Stimulated activated CD4-positive, alpha-beta T cell treated with anti-CD3 and anti-CD28 coated beads, Interleukin-1b, Interleukin-23, amount 100 ng/mL, for 4 hours (primary cell): ENCODE measurements at places on chromosomes 3 and 15.

DNA sequence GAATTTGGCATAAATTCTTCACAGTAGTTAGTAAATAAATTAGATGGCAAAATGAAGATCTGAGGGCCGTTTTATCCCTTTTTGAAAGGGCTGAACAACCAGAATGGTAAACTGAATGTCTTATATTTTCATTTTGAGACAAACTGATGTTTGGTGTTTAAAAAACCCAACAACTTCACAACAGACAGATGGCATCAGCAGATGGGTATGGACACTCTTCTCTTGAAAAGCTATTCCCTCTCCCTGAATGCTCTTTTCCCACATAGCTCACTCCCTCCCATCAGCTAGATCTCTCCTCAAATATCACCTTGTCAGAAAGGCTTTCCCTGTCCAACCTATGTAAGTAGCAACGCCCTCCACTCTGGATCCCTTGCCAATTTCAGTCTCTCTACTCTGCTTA lies 33.3 kb downstream of the EMC4 start:
- DNase-seq, result no peak

GRCh38 chr3:16439848-16440708 lies 73.4 kb downstream of the RFTN1 start:
- no peak for DNase-seq

GRCh38 chr3:111715911-111716523 lies 120.9 kb upstream of the ZBED2 start:
- DNase-seq, result no peak

DNA sequence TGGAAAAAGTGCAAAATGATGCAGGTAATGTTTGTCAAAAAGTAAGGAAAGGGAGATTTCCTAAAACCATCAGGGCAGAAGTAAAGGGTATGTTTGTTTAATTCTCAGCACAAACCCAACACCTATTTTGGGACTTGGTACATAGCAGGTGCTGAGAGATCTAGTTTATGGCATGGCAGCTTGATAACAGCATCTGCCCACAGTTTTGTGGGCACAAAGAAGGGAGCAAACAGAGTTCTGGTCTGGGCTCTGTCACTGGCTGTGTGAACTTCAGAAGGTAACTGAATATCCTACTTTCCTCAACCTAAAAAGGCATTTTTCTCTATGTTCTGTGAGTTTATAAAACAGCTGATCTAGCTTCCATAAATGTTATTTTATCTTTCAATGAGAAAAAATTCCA lies 141.6 kb downstream of the PLCH1 start:
- DNase-seq, result no peak

DNA sequence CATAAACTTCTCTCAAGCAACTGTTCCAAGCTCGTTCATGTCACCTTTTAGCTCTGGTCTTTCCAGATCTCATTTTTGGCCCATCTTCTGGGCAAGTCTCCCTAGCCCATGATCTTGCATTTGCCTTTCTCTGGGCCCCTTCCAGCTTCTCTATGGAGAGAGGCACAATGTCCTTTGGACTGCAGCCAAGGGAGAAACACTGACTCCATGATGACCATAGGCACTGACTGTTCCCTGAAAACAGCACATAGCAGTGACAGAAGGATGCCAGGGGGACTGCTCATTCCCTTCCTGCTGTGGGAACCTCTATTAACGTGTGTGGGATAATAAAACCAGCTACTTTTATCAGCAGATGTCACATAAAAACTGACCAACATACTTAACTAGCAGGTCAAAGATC lies 60.3 kb downstream of the STRIT1 start:
- DNase-seq, result no peak

DNA sequence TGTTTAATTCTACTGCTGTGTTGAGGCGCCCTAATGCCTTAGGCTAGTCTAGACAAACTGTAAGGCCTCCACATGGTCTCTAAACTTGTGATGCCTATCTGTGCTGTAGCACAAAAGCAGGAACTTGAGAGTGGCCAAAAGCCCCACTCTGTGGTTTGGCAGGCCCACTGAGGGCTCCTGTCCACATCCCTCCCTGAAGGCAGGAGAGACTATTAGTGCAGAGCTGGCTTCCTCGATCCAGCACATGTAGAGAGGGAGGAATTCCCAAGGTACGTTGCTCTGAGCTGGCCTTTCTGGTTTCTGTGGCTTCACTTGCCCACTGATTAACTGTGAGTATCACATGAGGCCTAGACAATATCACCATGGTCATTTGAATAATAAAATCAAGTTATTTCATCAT lies 90.6 kb downstream of the POLR2M start:
- no peak for DNase-seq

DNA sequence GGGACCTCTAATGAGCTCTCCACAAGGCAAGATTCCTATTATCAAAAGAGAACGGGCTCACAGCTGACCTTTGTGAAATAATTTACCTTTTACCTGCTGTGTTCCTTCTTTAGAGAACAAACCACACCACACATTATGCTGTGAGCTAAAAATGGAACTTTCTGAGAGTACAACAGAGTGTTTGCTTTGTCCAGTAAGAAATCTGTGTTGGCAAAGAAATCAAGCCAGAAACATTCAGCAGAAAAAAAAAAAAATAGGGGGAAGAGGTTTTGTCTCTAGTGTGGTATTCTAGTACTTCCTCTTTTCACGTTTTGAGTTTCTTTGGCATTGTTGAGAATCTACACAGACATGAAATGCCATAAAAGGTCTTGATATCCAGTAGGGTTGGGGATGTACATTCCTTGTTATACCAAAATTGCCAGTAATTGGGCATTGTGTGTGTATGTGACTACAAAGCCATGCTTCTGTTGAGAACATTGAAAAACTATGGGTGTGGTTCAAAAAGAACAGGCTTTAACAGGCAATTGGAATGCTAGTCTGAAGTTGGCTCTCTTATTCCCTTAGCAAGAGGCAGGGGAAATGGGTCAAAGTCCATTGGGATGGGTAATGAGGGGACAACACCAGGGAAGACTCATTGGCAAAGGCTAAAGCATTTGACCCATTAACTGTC lies 273.5 kb downstream of the NEK10 start:
- no peak for DNase-seq

GRCh38 chr15:69172847-69173246 lies 12.4 kb downstream of the GLCE start:
- no peak for DNase-seq

- no peak for DNase-seq
Measured at GRCh38 chr3:108713009-108713516, 44.1 kb downstream of the RETNLB start.

- DNase-seq, result no peak
Measured at GRCh38 chr3:128004661-128005060, 47.6 kb upstream of the SEC61A1 start.

DNA sequence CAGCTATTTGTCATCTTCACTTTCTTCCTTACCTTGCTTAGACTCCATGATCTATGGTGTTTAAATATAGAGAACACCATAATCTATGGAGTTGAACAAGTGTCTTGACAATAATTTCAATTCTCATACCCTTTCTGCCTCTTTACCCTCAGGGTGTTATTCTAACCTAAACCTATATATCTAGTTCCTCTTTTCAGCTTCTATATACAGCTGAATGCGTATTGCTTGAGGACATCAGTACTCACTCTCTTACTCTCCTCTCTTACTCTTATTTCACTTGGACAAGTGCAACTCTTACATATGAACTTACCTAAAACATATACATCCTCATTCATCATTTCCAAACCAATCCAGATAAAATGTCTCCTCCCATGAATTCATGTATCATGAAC lies 187.1 kb downstream of the RAP2B start:
- no peak for DNase-seq

DNA sequence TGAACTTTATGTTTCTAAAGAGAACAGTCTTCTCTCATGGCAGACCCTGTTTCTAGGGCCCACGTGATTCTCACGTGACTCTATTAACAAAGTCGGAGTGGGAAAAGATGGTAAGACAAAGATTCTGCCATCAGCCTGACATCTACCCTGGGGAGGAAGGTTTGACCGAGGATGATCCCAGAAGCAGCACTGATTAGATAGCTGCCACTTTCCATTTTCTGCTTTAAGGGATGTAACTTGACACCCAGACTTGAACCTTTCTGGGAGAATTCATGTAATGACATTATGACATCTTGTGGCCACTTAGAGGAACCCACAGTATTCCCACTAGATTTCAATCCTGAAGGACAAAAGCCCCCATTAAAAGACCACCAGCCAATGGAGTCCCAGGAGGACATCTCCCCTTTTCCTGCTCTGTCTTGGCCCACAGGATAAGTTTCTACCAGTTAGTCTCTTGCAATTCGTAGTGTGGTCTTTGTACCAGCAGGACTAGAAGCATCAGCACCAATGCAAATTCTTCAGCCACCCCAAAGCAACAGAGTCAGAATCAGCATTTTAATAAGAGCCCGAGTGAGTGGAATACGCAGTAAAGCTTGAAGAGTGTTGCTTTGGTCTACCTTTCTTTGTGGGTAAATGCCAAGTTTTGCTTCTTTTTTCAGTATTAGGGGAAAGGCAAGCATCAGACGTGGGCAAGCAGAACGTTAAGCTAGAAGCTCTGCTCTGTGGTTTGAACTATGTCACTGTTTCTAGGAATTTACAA lies 480.5 kb upstream of the PROK2 start:
- DNase-seq, result no peak

GRCh38 chr15:78315686-78316282 lies 16.4 kb upstream of the SKIC8 start:
- DNase-seq, result no peak

DNA sequence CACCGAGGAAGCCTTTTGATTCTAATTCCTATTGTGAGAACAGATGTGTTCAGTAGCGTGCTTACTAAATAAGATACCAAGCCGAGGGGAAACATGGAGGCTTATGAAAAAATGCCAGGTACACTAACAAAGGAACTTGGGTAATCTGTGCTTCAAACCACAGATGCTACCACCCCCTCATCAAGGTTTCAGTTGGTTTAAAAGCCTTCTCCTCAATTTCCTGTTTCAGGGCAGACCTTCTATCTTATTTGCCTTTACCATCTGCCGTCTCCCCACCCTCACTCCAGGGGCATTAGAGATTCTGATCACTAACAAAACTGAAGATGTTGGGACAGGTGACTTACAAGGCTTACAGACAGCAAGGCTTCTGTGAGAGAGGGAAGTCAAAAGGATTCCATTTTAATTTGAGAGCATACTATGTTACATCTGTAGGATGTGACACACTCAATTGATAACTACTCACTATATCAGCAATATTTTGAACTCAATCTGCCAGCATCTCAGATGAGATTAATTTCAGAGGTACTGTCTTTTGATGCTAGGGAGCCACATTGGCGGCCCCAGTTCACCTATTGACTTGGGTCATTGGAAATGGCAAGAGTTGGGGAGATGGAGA lies 60.6 kb upstream of the PLCL2 start:
- no peak for DNase-seq
